ENCODE measurements at places on chromosomes 12 and 14.

DNA sequence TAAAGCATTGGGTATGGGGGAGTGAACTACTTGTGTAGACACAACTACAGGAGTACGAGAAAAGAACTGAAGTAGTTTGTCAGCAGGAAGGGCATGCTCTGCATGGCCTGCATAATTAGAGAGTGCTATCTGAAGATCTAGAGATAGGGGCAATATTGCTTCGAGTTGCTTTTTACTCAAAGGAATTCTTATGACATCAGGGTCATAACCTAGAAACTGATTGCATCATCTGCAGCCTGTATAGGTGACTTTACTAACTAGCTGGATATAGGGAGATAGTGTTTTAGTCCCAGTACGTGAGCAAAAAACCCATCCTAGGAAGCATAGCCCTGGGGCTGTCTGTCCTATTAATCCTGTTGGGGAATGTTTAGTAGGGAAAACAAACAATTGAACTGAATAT lies 39.8 kb downstream of the TMTC3 start:
- DNase-seq: no peak

- DNase-seq: no peak
These were observed 159.6 kb downstream of the BTG1 start for GRCh38 chr12:91986084-91986483.

- DNase-seq: no peak
These were observed 2.4 kb upstream of the MLH3 start for GRCh38 chr14:75053396-75054291.

DNA sequence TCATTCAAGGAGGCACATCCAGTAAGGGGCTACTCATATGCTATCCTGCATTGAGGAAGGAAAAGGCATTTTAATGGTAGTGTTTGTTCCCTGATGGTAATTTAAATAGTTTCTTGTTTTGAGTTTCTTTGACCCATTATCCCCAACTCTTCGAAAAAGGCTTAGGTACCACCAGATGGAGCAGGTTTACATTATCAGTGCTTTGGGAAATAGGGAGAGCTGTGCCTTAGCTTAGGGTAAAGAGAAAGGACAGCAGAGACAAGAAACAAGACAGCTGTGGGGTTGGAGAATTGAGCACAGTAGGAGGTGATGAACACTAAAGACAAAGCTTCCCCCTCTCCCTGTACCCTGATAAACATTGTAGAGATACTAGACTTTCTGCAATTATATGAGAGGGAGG lies 29.1 kb upstream of the HELB start:
- no peak for DNase-seq

GRCh38 chr12:39065455-39065854 lies 160.1 kb upstream of the CPNE8 start:
- no peak for DNase-seq

- DNase-seq: no peak
These were observed 8.2 kb downstream of the NOC4L start for GRCh38 chr12:132152411-132152821.

DNA sequence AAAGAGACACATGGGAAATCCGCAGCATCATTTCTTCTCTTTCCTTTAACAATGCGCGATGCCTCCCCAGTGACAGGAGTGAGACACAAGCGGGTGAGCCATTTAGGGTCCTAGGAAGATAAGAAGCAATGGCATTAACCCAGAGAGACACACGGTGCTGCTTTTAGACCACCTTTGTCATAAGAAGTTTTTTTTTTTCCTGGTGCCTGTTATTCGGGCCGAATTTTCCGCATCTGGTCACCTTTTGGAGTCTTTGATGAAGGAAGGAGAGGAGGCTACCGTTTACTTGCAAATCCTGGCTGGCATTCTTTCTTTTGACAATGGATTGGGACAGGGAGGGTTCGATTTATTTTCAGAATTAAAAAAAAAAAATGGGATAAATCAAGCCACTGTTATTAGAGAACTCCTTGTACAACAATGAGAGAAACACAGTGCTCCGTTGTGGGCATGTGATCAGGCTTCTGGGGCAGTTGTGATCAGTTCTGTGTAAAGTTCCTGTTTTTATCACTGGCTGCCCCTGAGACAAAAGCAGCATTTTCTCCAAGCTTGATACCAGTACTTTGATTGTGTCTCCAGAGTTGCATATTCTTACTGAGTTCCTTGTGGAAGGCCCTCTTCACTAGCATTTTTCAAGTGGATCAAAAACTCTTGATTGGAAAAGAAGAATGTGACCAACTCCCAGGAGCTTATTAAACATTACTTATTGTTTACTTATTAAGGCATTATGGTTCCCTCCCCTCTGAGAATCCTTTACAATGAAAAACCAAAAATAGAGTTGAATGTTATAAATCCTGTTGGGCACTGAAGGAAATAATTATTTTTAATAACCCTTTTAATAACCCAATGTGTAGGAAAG lies 1.1 kb downstream of the DIP2B start:
- peak; percentile 28 for DNase-seq

DNA sequence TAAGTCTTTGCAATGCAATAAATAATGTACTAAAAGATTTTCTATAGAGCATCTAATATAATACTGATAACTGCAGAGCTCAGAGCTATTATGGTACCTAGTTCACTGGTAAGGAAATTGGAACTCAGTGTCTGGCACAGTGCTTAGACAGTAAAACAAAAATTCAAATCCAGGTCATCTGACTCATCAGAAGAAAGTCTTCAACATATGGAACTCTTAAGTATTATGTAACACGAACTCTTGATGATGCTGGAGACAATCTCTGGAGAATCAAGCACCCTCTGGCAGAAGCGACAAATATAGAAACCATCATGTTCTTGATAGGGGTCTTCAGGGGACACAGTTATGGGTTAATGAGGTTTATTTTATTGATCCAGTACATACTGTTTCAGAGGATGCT lies 37.3 kb upstream of the TRHDE start:
- no peak for DNase-seq

GRCh38 chr12:111006621-111007020 lies 86.2 kb upstream of the MYL2 start:
- DNase-seq: no peak

DNA sequence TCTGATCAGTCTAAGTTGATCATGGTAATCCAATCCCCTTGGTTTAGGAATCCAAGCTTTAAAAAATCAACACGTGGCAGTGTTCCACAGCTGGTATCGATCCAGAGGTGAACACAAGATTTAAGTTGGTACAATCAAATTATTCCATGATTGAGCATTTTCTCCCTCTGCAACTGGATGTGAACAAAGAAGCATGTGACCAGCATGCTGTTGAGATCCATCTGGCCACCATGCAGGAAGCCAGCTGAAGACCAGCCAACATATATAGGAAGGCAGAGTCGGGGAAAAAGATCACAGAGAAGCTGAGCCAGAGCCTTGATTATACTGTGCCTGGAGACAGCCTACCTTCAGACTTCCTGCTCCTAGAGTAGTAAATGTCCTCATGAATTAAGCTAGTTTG lies 158.3 kb downstream of the SEC23A start:
- no peak for DNase-seq

GRCh38 chr12:15157269-15157671 lies 63.9 kb downstream of the RERG start:
- no peak for DNase-seq

DNA sequence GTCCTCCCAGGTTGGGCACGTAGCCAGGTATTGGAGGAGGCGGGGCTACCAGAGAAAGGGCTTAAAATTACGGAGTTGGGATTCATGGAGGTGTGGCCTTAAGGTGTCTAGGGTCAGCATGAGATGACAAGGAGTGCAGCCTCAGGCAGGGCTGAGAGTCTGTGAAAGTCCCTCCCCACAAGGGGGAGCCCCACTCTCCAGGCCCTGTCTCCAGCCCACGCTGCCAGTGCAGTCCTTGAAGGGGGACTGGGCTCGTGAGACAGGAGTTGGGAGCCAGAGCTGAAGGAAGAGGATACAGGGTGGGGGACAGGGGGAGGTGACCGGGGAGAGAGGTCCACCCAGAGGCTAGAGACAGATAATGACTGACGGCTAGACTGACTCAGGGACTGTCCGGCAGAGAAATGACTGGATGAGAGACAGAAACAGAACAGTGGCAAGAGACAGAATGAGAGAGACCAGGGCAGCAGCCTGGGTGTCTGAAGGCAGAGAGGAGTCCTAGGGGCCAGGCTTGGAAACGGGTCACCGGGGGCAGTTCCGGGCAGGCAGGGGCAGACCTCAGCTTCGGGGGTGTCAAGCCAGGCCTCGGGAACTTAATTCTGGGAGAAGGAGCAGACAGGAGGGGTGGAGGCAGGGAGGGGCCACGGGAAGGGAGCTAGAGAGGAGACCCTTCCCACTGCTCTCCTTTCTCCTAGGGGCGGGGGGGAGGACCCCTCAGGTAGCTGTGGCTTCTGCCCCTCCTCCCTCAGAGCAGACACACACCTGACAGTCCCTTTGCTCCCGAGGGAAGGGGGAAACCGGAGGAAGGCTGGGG lies 970 bp downstream of the CDH24 start:
- peak; percentile 98 for DNase-seq

DNA sequence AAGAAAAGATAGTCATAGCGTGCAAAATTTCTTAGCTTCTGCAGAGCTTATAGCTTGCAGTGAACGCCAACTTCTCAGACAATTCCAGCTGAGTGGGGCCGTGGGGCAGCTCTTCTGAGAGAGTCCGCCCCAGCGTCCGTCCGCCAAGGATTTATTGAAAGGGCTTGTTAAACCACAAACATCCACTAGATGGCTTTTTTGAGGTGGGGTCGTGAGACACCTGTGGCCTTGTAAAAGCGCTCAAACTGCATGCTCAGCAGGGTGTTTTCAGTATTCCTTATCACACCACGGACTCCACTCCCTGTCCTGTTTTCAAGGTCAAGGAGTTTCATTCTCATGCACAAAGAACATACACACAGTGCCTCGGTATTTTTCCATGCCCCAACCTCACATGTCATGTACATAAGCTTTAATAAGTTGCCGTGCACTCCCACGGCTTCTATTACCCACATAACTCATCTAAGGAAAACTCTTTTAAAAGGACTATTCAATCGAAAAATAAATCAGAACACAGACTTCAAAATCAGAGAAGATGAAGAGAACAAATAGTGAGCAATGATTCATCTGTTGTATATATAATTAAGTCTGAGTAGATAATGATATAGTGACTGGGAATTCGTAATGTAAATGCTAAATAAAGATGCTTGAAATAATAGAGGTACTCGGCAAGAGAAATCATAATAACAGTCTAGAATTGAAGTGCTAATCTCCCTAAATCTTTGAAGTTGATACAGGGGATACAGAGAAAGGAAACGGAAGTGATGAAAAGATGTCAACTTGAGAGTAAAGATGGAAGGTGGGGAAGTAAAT lies 46.7 kb downstream of the WBP11 start:
- DNase-seq: no peak

DNA sequence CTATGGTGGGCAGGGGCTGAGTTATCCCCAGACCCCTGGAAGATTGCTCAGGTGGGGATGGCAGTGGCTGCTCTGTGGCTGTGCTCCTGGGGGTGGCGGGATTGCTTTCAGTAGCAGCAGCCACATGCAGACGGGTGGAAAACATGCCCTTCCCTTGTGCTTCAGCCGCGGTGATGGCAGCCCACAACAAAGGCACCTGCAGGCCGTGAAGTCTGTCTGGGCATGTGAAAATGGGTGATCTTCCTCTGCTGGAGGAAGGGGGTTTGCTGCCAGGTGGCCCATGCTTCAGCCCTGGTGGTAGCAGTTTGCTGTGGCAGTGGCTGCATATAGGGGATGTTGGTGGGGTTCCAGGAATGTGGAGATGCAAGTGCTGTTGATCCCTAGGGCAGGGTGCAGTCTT lies 326.2 kb upstream of the RGS6 start:
- DNase-seq: no peak

DNA sequence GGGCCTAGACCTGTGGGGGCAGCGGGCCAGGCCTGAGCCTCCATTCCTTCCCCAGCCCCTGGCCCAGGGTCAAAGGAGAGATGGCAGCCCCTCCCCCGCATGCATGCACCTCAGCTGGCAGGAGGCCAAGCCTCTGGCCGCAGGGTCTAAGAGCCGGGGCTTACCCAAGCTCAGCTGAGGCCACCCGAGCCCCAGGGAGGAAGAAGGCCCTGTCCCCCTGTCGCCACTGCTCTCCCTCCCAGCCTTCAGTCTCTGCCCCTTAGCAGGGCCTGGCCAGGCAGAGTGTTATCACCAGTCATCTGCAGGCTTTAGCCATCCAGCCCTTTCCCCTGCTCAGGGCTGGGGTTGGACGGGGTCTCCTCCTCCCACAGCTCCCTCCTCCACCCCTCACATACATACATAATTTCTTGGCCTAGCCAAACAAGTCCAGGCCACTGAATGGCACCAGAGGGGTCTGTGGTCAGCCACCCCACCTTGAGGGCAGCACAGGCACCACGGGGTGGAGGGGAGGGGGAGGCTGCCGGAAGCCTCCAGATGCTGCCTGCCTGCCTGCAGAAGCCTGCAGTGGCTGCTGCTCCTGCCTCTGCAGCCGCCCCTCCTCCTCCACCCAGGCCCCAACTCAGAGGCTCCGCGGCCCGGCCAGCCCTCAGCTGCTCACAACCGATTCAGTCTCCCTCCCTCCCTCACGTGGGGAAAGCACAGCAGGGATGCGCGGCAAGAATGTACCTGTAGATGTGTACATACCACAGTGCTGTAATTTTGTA lies 22.8 kb downstream of the RAB35 start:
- DNase-seq: no peak

DNA sequence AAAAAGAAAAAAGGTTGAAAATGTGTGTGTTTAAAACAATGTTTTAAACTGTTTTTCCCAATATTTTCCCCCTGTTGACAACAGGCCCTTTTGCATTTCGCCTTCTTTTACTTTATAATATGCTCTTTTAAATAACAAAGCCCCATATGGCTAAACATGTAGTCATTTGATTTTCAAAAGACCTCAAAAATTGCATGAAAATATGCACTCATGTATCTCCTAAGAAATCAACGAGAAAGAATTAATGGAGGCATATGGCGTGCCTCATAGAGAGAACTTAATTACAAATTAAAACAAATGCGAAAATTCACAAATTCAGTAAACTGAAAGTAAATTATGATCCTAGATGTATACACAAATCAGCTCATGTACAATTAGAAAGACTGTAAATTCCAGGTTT lies 202.6 kb upstream of the FOXN3 start:
- DNase-seq: no peak

DNA sequence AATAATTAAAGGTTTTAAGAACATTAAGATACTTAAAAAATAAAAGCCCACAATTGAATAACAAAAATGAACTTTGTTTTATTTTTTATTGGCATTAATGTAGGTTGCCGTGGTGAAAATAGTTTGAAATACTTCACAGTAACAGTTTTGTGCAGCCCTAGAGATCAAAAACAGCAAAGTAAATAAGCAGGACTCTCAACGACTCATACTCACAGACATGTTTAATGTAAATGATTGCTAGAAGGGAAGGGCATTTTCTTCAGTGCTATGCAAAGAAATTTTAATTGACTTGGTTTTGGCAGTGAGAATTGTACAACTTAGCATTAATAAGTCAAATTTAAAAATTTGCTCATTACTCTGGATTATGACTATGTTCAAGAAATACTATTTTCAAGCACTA lies 16.0 kb downstream of the TRMT5 start:
- no peak for DNase-seq

DNA sequence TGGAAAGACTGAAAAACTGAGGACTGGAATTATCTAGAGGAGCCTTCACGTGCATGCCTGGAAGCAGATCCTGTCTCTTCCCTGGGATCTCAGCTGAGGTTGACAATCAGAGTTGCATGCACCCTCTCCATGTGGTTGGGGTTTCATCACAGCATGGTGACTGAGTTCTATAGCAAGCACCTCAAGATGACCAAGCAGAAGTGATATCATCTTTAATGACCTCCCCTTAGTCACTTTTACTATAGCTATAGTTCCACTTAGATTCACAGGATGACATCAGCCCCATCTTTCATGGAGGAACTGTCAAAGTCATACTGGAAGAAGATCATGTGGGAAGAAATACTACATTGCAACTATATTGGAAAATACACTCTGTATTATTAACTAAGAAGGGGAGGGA lies 105.8 kb upstream of the ATXN7L3B start:
- no peak for DNase-seq
